Activated T-helper 1 cell treated with anti-CD3 and anti-CD28 coated beads, Interleukin-12 subunit alpha, Interleukin-12 subunit beta, Interleukin-2, Interleukin-4 antibody, amounts not matched to agents 30 ng/mL and 10 ng/mL and 1 ng/mL, durations not matched to agents 14 hours and 24 hours and 36 hours (primary cell): ENCODE measurements at places on chromosomes 7 and 10. TPM values are rescaled to one million over a fixed set of nuclear protein-coding genes. Genes with fewer than 3 reads are reported as not detected.

GRCh38 chr7:149883452-149883861, 9.7 kb downstream of the ATP6V0E2 start:
- H3K36me3 ChIP-seq, result peaks cover 1% of the 10 kb centered on the region
- H3K4me1 ChIP-seq, result peaks cover 6% of the 10 kb centered on the region
- peak; percentile 49 for DNase-seq
- no peaks in the 10 kb centered on the region for H3K27me3 ChIP-seq
- H3K4me3 ChIP-seq, result no peak overlapping the region
- no peak overlapping the region for H3K27ac ChIP-seq

GRCh38 chr7:11236680-11237079, 263.0 kb downstream of the PHF14 start:
- no peaks in the 10 kb centered on the region for H3K4me1 ChIP-seq
- H3K27me3 ChIP-seq, result peaks cover 5% of the 10 kb centered on the region
- no peak overlapping the region for H3K27ac ChIP-seq
- no peaks in the 10 kb centered on the region for H3K36me3 ChIP-seq
- no peak overlapping the region for H3K4me3 ChIP-seq

DNA sequence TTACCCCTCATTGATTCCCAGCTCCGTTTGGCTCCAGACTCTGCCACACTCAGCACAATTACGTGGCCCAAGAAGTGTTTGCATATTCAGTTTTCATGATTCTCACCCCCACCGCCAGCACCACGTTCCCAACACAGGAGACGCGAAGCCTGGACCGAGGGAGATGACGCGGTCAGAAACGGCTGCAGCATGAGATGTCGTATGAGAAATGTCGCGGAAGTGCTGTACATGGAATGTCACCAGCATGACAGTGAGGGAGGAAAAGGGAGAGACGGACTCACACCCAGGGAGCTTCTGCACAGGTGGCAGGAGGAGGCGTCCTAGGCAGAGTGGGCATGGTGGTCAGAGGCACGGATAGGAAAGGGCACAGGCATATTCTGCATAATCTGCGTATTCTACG, 188.3 kb downstream of the WDR37 start:
- H3K27me3 ChIP-seq, result peaks cover 17% of the 10 kb centered on the region
- H3K4me3 ChIP-seq, result no peak overlapping the region
- no peaks in the 10 kb centered on the region for H3K36me3 ChIP-seq
- DNase-seq, result no peak
- H3K4me1 ChIP-seq, result no peaks in the 10 kb centered on the region
- H3K27ac ChIP-seq, result no peak overlapping the region

SUV39H2 gene
- 43.3 and 51.7 TPM in 2 replicates for total RNA-seq

DMBT1 gene
- total RNA-seq, result not detected in 2 replicates

OR2A42 gene
- total RNA-seq, result not detected in 2 replicates
